Small intestine (tissue), 16 donors: ENCODE measurements at places on chromosomes 2 and 18.
A peak's percentile ranks its signal among the peaks of the same experiment; 100 is the strongest.

DNA sequence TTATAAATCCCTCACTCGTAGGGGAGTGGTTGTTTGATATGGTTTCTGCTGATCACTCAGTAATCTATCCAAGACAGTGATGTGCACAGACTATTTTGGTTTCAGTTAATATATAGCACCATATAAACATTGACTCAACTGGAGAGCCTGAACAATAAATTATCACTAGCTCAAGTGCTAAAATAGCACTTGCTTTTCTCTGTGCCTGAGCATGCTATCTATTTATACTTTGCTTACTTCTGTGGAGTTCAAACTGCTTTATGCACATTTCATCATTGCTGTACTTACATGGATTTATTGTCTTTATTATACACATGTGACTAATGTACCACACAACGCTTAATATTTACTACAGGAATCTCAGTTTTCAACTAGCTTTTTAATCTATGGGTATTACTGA is 133.6 kb downstream of the BCL2 start:
- H3K27ac ChIP-seq, result no peak overlapping the region

- no peak for DNase-seq
- peaks cover 2% of the 10 kb centered on the region for H3K4me1 ChIP-seq
- H3K4me3 ChIP-seq, result no peak overlapping the region
Measured at GRCh38 chr2:226893216-226893615, 57.4 kb downstream of the RHBDD1 start.

GRCh38 chr2:195486987-195487644 is 169.9 kb upstream of the SLC39A10 start:
- peak; percentile 24 for DNase-seq
- no peaks in the 10 kb centered on the region for H3K4me1 ChIP-seq
- H3K4me3 ChIP-seq, result no peak overlapping the region
- no peak overlapping the region for H3K27ac ChIP-seq
- H3K27me3 ChIP-seq, result no peaks in the 10 kb centered on the region

DNA sequence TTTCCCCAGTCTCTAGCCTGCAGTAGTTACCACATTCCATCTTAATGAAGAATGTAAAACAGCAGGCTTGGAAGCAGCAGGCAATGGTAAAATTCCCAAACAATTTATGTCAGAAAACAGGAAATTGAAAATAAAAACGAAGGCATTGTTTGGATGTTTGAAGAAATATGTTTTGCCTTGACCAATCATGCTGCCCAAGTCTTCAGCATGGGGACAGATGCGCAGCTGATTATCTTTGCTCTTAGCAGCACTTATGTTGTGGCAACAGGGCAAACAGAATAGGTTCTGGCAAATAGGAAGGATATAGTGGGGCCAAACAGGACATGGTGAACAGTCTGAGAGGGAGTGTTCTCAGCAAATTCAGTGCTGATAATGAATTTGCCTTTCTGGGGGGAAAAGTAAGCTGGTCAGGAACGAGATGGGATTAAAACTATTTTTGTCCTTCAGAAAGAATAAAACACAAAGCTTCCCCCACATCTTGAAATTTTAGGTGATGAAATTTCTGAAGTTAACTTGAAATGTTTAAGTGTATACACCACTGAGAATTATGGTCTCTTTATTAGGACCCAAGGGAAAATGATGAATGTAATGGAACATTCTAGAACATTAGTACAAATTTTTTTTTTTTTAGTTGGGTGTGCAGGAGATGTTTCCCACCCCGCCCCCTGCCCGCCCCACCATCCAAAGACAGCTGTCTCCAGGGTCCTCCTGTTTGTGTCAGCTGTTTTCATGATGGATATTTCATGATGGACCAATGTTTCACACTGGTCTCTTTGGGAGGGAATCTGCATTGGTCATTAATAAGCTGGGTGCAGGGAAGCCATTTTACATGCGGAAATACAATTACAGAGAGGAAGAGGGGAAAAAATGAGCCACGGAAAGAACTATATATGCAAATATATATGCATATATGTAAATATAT is 239.5 kb upstream of the REV1 start:
- no peaks in the 10 kb centered on the region for H3K27me3 ChIP-seq
- H3K4me1 ChIP-seq, result no peaks in the 10 kb centered on the region
- DNase-seq, result no peak
- H3K27ac ChIP-seq, result no peak overlapping the region
